ENCODE measurements at places on chromosomes 13 and 19.

GRCh38 chr13:97999653-98000052 is 46.2 kb downstream of the IPO5 start:
- DNase-seq: no peak

DNA sequence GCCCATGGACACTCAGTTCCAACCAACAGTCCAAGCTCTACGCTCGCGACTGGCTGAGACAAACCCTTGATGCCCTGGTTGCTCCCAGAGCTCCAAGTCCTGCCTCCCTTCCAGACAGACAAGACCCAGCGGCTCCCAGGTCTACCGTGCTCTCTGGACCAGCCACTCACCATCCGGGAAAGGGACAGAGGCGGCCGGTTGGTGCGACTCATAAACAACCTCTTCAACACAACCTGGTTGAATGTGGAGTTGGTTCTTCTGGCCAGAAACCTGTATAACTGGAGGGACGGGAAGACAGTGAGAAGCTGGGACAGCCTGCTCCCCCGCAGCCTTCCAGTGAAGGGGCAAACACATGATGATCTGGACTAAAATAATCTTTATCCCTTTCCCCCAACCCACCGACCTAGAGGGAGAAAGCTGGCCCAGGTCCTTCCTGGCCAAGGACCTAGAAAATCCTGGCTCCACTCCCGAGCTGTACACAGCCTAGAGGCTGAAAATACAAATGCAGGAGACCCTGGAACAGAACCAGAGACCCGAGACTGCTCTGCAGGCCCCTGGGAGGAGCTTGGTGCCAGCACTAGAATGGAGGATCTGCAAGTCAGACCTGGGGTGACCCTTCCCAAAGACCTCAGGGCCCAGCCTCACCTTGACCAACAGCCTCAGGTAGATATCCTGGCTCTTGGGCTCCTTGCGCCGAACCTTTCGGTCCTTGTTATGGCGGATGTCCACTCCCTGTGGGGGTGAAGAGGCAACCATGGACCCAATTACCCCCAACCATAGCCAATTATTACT is 1.6 kb downstream of the RPL18 start:
- no peak for DNase-seq

GRCh38 chr19:1248139-1248785 is at the start of gene MIDN:
Gene MIDN (plus strand): TSS chr19:1248583. CDS start chr19:1250297, 1,714 bp downstream.
- DNase-seq: peak; percentile 59

DNA sequence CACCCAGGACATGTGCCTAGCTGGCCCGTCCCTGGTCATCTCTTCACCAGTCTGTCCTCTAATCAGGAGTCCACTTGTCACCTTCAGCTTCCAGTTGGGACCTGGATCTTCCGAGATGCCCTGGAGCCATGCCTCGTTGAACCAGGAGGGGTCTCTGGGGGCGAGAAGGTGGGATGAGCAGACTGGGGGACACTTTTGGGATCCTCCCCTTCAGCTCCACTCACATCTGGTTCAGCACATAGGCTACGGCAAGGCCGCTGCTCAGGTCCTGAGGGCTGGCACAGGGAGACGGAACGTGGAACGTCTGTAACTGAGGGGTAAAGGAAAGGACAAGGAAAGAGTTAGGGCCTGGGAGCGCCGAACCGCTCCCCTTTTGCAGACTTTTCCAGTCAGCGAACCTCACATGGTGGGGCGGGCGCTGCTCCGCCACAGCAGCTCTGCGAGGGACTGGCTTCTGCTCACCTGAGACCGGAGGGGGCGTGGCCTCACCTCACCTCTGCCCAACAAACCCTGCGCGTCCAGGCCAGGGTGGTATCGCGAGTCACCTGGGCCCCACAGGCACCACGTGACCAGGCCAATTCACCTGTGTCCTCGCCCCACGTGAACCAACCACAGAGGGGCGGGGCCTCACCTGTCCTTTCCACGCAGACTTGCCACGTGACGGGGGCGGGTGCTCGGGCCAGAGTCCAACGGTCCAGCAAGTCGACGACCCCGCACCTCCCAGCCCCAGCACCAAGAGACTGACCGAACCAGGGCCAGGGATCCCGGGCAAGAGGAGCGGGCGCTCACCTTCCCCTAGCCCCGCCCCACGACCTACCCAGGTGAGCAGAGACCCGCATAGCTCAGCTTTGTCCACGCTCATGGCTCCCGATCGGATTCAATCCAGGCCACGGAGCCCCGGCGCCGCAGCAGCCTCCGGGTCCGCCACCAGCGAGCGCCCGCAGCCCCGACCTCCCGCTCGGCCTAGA is at the start of gene HOOK2:
Gene HOOK2, minus strand, starts transcription at position 965 of the 968 bp plus-strand sequence. Its CDS starts 103 bp downstream, at position 862.
- DNase-seq: peak; percentile 80

DNA sequence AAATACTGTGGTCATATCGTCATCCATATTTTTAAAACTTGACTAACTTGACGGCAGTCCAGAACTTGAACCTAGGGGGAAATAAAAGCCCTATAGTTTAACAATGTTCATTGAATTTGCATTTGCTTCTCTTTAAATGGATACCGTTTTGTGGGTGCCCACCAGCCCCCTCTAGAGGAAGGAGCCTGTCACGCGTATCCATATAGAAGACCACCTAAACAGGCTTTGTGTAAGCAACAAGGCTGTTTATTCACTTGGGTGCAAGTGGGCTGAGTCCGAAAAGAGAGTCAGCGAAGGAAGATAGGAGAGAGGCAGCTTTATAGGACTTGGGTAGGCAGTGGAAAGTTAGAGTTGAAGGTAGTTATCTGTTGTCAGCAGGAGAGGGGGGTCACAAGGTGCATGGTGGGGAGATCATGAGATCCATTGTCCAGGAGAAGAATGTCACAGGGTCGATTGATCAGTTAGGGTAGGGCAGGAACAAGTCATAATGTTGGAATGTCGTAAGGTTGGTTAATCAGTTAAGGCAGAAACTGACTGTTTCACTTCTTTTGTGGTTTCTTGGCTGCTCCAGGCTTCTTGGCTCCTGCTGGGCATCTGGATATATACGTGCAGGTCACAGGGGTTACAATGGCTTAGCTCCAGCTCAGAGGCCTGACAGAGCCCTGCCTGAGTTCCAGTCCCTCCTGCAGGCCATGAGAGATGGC is 42.5 kb upstream of the ANKRD10 start:
- peak; percentile 47 for DNase-seq

DNA sequence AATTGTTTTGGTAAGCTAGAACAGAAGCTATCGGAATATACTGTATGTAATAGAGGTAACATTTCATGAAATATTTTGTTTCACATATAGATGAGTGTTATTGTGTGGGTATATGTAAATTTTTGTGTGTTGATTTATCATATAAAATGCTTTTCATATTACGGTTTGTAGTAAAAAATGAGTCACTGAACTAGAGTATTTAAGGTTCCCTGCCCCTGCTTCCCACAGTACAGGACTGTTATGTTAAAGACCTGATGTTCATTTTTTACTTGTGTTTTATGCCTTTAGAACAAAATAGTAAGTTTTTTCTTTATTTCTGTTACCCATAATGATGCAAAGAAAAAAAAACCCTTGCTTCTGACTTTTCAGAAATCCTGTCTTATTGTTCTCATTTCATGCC is 243.4 kb downstream of the ENOX1 start:
- no peak for DNase-seq

GRCh38 chr13:46179491-46179908 is 2.5 kb downstream of the LCP1 start:
- DNase-seq: no peak

- no peak for DNase-seq
Observed at GRCh38 chr13:98831236-98831635, 78.8 kb upstream of the SLC15A1 start.

- no peak for DNase-seq
Observed at GRCh38 chr19:5837761-5838352, 1.6 kb downstream of the FUT6 start.

DNA sequence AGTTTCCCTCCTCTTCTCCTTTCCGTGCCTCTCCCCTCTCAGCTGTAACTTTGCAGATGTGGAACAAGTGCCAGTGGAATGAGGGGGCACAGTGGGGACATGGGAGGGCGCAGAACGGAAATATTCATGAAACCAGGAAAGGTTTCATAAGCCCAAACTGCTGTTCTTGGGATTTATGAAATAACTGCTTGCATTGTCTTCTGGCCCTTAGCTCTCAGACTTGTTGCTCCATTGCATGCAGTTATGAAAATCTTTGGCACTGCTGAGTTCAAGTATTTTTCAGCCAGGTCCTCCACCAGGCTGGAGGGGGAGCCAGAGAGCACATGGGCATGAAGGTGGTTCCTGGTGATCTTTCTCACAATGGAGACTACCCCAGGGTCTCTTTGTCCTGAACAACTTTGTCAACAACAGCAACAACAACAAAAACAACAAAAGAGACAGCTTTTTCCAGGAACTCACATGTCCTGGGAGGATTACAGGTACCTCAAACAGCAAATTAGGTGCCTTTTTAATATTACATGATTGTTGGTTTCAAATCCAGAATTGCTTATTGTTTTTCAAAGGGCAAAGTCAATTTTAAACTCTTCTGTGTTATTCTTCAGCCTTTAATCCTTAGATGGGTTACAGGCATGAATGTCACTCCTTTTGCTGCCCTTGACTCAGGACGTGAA is 1.5 kb downstream of the RGCC start:
- peak; percentile 62 for DNase-seq

DNA sequence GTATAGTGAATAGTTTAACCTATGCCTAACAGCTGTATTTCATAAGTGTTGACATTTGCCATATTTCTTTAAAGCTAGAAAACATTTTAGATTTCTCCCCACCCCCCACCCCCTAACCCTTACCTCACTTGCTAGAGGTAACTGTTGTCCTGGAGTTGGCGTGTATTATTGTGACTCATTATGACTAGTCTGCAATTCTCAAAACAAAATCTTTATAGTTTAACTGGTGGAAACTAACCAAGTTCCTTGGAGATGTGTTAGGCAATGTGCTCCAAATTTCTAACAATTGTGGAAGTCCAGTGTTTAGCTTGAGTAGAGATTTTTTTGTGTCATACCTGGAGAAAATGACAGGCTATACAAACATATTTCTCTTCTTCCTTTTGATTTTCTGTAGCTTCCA is 38.0 kb downstream of the KCTD4 start:
- peak; percentile 72 for DNase-seq

DNA sequence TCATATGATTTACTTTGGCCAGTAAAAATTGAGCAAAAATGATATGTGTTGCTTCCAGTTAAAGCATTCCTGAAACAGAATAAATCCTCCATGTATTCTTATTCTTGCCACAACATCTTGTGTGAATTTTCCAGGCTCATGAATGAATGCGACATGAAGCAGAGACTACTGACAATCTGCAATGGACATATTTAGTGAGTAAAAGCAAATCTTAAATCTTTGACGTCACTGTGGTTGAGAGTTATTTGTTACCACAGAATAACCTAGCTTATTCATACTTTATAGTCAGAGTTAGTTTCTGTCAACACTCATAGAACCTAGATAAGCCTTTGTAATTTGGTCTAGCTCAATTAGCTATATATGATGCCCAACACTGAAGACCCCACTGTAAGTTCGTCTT is 1443.1 kb downstream of the PCDH9 start:
- no peak for DNase-seq

DNA sequence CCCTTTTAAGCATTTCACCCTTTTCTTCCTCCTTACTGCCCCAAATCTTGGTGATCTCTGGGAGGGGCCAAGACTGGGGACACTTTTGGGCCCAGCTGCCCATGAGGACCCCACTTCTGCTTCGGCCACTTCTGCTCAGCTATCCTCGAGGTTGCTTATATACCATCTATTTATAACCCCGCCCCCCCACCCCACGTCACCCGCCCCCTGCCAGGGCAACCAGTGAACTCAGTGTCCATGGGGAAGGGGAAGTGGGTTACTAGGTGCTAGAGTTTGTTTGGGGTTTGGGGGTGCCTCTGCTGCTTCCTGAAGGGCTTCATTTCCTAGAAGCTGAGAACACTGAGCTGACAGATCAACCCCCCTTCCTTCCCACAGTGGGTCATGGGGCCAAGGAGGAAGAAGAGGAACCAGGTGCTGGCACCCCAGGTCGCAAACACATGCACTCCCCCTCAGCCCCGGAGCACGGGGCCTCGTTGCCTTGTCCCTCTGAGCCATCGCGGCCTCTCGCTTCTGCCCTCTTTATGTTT is 6.1 kb upstream of the ADGRE5 start:
- no peak for DNase-seq

DNA sequence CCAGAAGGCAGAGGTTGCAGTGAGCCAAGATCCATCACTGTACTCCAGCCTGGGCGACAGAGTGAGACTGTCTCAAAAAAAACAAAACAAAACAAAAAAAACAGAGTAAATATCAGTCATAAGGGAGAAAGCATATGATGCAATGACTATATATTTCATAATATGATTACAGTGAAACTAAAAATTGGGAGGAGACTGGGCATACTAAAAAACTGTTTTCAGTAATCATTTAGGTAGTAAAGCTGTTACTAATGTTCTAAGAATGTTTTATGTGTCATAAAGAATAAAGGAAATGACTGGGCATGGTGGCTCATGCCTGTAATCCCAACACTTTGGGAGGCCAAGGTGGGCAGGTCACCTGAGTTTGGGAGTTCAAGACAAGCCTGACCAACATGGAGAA is 15.9 kb downstream of the ZNF573 start:
- peak; percentile 86 for DNase-seq

DNA sequence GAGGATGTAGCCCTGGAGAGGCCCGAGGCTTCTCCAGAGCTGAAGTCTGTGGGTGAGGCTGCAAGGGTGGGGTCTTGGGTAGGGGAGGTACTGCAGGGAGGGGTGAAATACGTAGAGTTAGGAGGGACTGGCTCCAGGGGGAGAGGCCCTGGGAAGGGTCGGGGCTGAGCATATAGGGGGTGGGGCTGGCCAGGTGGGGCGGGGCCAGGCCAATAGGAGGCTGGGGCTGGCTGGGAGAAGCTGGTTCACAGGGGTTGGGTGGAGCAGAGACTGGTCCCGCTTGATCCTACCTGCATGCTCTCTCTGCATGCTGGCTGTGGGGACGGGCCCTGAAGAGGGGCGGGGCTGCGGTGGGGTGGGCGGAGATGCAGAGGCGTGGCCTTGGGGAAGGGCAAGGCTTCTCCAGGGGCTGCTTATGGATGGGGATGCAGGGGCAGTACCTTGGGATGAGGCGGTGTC is 51.9 kb downstream of the CELF5 start:
- DNase-seq: peak; percentile 85

- no peak for DNase-seq
Observed at GRCh38 chr19:5351731-5352228, 11.2 kb upstream of the PTPRS start.

DNA sequence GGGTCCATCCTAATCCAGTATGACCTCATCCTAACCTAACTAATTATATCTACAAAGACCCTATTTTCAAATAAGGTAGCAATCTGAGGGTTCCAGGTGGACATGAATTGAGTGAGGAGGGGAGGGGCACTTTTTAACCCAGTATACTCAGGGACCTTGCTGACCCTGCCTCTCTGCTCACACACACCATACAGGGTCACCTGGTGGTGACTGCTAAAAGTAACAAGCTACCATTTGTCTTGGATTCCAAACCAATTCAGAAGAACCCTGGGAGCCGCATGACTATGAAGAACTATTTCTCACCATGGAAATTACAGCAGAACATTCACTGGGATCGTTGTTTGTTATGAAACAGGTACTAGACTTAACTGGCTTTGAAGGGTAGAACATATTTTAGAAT is 151.9 kb downstream of the LACC1 start:
- DNase-seq: no peak
